Testis (tissue), 5 donors: ENCODE measurements at places on chromosomes 4 and X.
A peak's percentile ranks its signal among the peaks of the same experiment; 100 is the strongest.

- no peak for DNase-seq
Observed at GRCh38 chrX:130395341-130395740, 6.4 kb upstream of the RBMX2 start.

GRCh38 chrX:41022566-41022965 lies 62.7 kb upstream of the USP9X start:
- DNase-seq: no peak

DNA sequence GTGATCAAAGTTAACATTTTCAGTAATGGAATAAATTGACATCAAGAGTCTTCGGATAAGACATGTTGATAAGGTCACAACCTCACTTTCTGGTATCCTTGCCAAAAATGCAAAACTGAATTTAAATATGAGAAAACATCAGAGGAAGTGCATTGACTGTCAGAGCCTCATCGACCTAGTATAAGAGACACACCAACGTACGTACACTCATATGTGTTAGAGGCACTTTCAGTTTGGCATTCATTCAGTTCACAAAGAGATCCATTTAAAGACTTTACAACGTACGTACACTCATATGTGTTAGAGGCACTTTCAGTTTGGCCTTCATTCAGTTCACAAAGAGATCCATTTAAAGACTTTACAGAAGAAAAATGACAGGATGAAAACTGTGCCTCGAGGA lies 280.3 kb downstream of the INPP4B start:
- DNase-seq: no peak

- DNase-seq: peak; percentile 20
Observed at GRCh38 chr4:80266902-80267380, 477 bp downstream of the FGF5 start.
